ENCODE measurements at places on chromosomes 6 and 20.

DNA sequence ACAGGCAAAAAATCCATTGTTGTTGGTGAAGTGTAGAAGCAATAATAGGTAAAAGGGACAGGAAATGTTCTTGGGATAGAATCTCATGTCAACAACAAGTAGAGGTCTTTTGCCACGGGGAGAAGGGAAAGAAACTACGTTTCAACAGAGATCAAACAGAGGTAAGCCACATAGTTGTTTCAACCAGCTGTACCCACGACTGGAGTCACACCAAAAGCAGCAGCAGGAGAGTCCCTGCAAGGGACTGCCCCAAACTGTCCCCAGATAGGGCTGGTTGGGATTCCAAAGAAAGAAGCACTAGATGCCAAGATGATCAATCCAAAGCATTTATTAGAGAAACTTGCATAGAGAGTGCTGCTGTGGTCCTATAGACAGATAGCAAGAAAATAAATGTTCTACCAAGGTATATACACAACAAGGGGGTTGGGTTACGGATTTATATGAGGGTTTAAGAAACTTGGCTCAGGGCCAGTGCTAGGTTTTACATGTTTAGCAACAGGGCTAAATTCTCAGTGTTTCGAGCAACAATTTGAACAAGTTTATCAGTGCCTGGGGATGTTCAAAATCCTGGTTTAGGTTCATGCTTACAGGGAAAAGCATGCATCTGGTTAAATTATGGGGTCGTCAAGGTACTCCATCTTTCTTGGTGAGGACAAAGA lies 466.5 kb downstream of the MMUT start:
- DNase-seq, result no peak

- no peak for DNase-seq
Measured at GRCh38 chr20:62675156-62675876, 33.0 kb downstream of the SLCO4A1 start.

DNA sequence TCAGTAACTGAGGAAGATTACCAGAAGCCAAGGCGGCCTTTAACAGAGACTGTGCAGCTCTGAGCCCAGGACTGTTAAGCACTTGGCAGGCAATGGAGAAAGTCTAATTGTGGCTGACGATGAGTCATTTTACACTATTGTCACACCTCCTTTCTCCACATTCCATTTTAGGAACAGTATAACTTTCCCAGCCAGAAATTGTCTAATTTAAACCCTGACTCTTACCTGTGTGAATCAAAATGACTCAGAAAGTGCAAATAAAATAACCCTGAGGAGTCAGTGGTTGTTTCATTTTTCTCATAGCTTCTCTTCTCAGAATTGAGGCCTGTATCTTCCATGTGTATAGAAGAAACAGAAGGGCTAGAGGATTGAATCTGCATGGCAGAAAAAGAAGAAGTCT lies 40.0 kb upstream of the OPN5 start:
- no peak for DNase-seq

GRCh38 chr20:63451821-63452220 lies 20.6 kb downstream of the KCNQ2 start:
- no peak for DNase-seq

GRCh38 chr6:23879816-23880215 lies 246.2 kb upstream of the NRSN1 start:
- no peak for DNase-seq

DNA sequence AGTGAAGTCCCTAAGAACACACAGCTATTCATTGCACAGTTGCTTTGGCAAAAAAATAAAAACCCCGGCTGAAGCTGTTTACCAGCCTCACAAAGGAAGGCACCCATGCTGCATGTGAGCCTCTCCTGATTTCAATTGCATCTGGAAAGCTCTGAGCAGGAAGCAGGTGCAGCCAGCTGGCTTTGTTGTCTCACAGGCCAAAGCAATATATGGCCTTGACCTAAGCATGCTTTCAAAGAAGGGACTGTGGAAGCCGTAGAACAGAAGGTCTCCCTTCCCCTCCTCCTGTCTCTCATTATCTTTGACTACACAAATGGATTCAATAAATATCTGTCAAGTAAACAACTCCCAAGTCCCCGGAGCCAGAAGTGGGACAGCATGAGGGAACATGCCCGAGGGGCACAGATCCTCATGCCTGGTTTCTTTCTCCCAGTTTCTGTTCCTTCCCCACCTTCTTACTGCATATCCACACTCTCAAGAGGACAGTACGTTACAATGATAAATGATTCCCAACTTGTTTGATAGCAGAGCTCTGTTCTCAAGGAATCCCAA lies 57.2 kb upstream of the PCSK2 start:
- DNase-seq, result peak; percentile 2

DNA sequence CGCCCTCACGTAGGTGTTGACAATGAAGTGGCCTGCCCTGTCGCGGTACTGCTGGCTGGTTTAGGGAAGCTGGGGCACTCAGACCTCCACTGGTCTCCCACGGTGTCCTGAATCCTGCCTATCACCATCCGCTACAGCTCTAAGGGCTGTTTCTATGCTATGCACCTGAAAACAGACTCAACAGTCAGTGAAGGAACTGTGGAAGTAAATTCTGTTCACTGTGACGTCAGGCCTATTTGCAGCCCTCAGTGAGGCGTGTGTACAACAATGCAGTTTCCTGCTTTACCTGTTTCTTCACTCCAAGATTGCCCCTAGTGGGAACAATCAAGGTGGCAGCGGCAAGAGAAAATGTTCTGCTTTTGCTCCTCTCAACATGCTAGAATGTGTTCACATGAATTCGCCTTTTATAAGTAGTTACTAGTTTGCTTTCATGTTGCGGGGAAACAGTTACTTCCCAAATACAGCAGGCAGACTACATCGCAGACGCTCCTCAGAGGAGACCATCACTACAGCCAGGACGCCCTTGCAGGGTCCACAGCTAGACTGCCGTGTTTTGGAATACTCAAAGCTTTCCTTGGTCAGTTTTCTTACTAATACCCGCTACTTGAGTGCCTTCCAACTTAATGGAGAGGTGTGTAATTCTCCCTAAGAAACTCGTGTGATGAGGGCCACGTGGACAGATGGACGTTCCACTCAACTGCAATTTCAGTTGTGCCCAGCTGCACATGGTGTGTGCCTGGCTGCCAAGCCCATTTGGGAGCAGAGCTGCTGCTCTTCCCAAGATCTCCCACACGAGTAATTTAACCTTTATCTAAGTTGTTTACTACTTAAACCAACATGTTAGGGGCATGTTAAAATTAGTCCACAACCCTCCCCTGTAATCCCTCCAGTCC lies 25.4 kb downstream of the DIDO1 start:
- no peak for DNase-seq

GRCh38 chr20:59151820-59152219 lies 11.8 kb upstream of the ZNF831 start:
- DNase-seq, result no peak

GRCh38 chr6:129710450-129711270 lies 683 bp upstream of the ARHGAP18 start:
- no peak for DNase-seq

DNA sequence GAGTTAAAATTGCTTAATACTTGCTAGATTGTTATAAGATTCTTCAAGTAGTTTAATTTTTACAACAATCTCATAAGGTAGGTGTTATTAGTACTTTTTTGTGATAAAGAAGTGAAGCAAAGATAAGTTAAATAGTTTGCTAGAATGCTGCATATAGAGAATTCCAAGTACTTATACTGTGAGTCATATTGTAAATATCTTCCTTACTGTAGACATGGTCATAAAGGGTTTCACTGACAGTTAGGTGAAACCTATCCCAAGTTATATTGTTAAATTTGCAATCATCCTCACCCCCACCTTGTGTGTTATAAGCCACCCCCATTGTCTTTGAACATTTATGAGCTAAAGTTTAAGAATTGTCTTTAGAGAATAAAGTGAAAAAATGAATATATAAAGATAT lies 142.0 kb downstream of the FAM83B start:
- no peak for DNase-seq

- no peak for DNase-seq
Measured at GRCh38 chr20:32294071-32294470, 16.6 kb downstream of the KIF3B start.
